ENCODE measurements at places on chromosomes 6 and 20.

- DNase-seq = peak; percentile 28
Measured at GRCh38 chr6:82364087-82365015, 734 bp downstream of the TPBG start.

DNA sequence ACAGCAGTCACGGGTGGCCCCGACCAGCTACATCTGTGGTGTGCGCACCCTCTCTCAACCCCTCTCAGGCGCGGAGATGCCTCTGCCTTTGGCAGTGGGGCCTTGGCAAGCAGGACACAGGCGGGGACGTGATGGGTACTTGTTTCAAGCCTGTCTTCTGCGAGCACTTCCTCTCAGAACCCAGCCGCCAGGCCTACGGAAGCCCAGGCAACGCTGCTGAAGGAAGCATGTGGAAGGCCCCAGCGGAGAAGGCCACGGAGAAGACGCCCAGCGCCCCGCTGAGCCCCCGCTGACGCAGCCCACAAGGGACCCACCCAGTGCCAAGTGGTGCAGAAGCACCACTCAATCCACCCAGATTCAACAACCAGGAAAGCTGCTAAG is 13.0 kb downstream of the SERPINB6 start:
- no peak for DNase-seq

GRCh38 chr20:57435498-57436222 is 44.5 kb downstream of the RBM38 start:
- peak; percentile 67 for DNase-seq

- peak; percentile 83 for DNase-seq
Measured at GRCh38 chr20:44979090-44979621, 12.8 kb downstream of the STK4 start.

DNA sequence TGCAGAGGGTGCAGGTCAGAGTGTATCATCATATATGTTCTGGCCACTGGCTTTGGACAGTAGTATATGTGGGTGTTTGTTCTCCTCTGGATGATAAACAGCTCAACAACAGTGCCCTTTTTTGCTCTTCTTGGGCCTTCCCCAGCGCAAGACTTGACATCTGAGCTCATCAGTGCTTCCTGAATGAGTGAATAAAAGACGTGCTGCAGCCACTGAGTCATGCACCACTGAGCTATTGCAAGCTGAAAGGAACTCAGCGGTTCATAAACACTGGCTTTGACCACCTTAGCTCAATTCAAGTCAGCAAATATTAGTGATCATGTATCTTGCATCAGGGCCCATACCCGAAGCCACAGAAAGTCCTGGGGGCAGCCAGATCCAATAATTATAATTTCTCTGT is 105.3 kb upstream of the KCNG1 start:
- DNase-seq = no peak

DNA sequence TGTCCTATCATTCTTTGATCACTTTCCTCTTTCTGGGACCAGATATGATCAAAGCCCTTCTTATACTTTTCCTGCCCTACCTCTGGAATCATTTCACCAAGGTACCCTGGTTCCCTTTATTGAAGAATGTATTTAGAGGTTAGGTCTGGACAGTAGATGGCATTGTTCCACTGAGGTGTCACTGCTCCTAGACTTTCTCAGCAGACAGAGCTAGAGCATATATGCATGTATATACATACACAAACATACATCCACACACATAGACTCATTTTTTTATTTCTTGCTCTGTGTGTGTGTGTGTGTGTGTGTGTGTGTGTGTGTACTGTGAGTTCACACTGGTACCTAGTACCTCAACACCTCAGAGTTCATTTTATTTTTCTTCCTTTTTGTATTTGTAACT is 40.9 kb downstream of the PTPRA start:
- no peak for DNase-seq

- DNase-seq = no peak
Measured at GRCh38 chr6:138577151-138577915, 78.0 kb upstream of the NHSL1 start.

GRCh38 chr20:6086868-6087267 is 33.0 kb upstream of the LRRN4 start:
- DNase-seq = no peak

DNA sequence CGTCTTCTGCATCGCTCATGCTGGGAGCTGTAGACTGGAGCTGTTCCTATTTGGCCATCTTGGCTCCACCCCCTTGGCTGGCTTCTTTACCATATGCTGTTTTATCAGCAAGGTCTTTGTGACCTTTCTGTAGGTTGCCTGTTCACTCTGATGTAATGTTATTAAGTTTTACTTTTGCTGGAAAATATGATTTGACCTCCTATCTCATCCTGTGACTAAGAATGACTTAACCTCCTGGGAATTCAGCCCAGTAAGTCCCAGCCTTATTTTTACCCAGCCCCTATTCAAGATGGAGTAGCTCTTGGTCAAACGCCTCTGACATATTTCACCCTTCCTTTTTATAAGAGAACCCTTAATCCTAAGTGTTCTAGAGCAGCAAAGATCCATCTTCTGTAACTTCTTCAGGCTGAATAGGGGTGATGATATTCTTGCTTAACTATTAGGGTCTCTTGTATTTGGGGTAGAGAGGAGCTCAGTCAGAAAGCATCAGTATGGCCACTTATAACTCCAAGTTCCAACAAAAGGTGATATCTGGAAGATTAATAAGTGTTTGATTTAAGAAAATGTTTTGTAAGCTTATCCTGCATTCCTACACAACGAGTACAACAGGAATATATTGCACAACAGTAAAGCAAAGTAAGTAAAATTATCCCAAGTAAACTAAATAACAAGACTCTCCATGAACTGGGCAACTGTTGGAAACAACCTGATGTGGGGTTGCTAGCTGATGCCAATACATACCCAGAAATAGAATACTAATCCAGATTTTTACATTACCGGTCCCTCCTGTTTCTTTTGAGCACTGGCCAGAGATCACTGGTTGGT is 23.1 kb upstream of the HMGN3 start:
- no peak for DNase-seq

DNA sequence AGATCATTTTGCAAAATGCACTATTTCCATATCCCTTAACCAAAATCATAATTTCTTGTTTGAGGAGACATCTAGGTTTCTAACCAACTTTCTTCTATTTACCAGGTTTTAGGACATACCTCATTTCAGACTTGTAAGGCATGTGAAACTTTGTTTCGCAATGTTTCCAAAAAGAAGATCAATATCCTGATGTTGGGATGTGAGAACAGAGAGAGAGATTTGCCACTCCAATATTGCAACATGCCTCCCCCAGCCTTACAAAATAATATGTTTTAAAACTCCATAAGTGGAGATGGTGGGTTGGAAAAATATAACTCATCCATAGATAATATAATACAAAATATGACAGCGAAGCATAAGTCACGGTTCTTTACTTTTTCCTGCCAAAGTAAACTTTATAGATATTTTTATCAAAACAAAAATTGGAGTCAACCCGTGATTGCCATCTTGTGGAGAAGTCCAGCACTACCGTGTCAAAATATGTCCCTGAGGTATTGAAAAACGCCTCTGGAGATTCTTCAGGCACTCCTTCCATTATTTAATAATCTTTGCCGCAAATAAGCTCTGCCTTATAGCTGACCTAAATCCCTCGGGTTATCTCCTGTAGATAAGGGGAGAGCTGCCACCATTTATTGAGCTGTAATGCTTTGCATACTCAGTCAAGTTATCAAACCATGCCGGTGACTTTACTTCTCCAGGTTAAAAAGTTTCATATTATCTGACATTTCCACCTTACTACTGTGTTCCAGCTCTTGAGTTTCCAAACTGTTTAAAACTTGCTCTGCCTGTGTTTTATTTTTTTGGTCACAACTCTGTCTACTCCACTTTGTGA is 534.2 kb downstream of the HACE1 start:
- no peak for DNase-seq

DNA sequence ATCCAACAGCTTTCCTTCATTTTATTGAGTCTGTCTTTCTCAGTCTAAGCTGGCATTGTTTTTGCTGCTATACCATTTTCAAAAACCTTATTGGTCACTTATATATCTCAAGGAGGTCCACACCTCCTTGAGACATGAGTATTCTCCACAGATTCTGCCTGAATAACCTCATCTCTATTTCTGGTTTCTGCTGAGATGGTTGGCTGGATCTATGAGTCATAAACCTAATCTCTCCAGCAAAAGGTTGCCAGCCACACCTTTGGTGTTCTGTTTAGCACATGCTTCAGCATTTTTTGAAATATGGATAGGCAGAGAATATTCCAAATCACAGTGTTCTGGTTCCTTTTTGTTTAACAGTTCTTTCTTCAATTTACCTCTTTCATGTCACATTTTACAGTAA is 40.8 kb upstream of the TMEM244 start:
- DNase-seq = no peak

GRCh38 chr6:83429857-83430610 is 817 bp downstream of the ME1 start:
- no peak for DNase-seq

- peak; percentile 56 for DNase-seq
Measured at GRCh38 chr6:36129941-36130666, at the start of gene MAPK13. TSS of gene MAPK13 (plus strand) at chr6:36130513. CDS start at chr6:36130583, 70 bp downstream.

- no peak for DNase-seq
Measured at GRCh38 chr6:63634630-63635029, 972 bp upstream of the PHF3 start.

DNA sequence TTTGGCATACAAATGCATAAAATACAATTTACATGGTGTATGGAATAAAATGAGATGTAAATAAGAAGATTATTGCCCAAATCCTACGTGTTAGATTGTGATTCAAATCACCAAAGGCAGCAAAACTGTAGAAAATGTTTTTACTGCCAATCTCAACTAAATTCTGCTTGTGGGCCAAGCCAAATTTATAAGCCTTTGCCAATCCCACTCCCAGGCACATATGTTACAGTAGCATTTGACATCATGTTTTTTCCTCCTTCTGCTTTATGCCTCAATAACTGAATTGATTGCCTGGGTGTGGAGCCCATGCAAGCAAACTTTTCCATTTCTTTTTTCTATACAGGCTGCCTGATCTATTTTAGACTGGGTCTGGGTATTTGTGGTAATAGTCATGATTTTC is 36.3 kb upstream of the LRRC1 start:
- DNase-seq = no peak

DNA sequence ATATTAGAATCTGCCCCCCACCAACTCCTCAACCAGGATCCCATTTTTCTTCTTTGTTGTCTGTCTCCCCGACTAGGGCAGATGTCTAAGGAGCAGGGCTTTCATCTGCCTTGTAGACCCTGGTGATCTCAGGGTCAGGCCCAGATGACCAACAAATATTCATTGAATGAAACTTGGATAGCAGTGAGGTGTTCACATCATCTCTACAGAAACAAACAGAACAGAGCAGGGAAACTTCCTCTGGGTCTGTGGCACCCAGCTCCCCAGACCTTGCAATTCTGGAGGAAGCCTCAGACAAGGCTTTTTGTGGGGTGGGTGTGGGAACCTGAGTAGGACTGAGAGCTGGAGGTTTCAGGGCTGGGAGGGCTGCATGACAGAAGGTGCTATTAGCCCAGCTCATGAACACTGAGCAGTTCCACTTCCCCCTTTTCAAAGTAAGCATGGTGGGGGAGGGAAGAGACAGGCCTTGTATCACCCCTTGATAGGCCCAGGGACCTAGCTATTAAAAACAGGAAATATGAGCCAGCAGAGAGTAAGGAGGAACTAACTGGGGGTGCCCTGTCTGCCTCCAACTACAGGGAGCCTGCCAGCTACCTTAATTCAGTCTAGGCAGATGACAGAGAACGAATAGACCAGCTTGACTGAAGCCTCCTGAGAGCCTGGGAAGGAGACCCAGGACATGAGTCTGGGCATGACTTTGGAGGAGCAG is 37.3 kb upstream of the TOP1 start:
- DNase-seq = peak; percentile 36

DNA sequence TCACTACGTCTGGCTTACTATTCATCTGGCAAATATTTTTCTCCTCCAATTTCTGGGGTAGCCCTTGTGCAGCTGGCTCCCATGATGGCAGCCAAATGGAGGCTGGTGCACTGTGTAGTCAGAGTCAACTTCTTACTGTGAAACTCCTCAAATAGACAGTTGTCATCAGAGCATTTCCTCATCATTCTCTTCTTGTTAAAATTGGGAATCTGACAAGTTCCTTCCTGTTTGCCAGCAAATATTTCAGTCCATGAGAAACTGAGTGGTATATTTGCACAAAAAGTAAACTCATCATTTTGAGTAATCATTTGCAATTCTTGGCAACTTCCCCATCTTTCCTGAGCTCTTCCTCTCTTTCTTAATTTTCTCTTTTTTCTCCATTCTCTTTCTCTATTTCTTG is 394.9 kb upstream of the RGS17 start:
- no peak for DNase-seq
